Adrenal gland (tissue), 19 donors: ENCODE measurements at places on chromosomes 12 and 14. TPM values are rescaled to one million over a fixed set of nuclear protein-coding genes. Genes with fewer than 3 reads are reported as not detected.

The CLEC1B gene
- polyA plus RNA-seq: 1.3 TPM

The KRT74 gene
- not detected for polyA plus RNA-seq

The EML1 gene
- polyA plus RNA-seq: 8.1 TPM

The MUCL1 gene
- not detected for polyA plus RNA-seq

The SLCO1A2 gene
- polyA plus RNA-seq: not detected

The NFYB gene
- polyA plus RNA-seq: 37.7 TPM

The HSPA2 gene
- polyA plus RNA-seq: 7.2 TPM

The TSPAN9 gene
- 18.1 TPM for polyA plus RNA-seq

The AQP2 gene
- 81.0 TPM for polyA plus RNA-seq

The SLCO1C1 gene
- 0.40 TPM for polyA plus RNA-seq

The TSPAN8 gene
- 4.3 TPM for polyA plus RNA-seq

The FAM90A1 gene
- polyA plus RNA-seq: 0.30 TPM
